SHP77 (cell line): ENCODE measurements at places on chromosomes 1 and 21.
A peak's percentile ranks its signal among the peaks of the same experiment; 100 is the strongest.

DNA sequence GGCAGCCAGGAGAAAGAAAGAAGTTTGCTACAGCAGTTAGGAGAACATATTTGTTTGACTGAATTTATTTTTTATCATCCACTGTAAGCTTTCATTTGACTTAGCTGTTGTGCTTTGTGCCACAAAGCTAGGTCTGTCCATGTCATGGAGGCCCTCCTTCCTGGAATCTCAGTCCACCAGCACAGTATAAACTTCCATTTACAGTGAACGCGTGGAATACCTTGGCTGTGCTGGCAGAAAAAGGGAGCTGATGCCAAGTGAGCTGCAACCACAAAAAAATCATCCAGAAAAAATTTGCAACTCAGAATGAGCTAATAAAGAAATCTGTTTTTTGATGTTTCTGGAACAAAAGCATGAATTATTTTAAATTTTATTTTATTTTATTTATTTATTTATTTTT lies 72.6 kb downstream of the ATP6V1G3 start:
- no peak for DNase-seq

- DNase-seq: no peak
These were observed 207.4 kb downstream of the FGGY start for GRCh38 chr1:59504276-59504675.

DNA sequence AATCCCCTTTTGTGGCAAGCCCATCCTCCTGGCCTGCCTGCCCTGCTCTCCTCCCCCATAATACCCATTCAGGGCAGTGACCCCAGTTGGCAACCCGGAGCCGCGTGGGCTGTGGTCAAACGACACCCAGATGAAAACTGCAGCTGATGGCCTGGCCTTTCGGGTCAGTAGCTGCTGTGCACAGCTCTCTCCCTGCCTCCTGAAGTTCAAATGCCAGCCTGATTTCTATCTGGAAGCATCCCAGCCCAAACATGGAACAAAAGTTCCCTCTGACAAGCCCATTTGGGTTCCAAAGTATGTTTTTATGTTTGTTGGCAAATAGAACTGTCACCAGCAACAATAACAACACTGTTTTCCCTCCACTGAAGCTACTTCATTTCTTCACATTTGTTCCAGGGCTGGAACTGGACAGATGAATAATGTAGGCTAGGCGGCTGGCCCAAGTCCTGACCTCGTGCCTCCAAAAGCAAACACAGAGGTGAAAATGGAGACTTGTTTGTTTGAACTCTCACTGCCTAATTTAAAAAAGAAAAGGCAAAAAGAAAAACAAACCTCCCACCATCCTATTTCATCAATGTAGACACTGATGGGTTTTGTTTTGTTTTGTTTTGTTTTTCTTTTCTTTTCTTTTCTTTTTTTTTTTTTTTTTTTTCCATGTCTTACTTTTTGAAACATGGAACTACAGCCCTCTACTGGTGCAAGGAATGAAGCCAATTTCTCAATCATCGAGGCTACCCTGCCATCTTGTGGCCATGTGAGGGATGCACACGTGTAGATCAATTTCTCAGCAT lies 179.0 kb downstream of the ADSS2 start:
- DNase-seq: peak; percentile 68

- no peak for DNase-seq
These were observed 9.6 kb downstream of the SH3BGR start for GRCh38 chr21:39461419-39461818.

GRCh38 chr21:22903851-22904250 lies 1905.6 kb downstream of the NCAM2 start:
- DNase-seq: no peak

DNA sequence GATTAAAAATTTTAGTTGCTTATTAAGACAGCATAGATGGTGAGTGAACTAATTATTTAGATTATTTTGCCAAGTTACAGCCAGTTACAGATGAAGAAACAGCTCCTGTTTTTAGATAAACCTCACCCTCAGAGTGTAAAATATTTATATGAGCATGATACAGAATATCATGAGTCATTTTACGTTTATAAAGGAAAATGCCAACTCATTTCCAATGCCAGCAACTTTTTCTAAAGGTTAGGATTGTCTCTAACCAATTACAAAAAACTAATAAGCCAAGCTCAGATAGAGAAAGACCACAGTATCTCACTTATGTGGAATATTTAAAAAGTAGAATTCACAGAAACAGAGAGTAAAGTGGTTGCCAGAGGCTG lies 590.1 kb downstream of the LTN1 start:
- DNase-seq: no peak

DNA sequence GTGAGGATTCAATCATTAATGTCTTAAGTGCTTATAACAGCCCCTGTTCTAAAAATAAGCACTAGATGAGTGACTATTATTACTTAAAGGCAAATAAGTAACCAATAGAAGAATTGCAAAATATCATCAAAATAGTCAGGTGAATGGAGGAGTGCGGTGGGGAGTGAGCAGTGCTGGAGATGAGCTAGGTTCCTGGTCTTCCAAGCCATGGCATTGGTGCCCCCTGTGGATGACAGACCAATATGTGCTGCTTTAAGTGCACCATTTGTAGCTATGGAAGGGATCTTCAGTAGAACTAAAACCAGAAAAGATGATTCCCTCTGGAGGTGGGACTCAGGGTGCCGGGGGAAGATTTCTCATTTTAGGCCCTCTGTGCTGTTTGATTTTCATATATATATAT lies 46.1 kb upstream of the SLC30A1 start:
- DNase-seq: no peak

DNA sequence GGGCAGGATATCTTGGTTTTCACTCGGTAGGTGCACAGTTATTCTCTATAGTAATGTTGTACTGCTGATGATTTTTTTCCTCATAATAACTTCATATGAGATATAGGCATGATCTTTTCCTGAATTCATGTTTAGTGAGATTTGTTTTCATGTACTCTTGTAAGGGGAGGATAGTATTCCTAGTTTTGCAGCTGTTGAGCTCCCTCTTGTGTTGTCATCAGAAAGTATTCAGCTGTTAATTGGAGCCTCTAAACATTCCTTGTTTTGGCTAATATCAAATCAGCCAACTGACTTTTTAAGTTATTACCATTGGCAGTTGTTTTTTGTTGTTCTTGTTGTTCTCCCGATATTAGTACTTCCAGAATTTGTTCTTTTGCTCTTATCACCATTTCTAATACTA lies 24.4 kb downstream of the OR10R2 start:
- peak; percentile 49 for DNase-seq

DNA sequence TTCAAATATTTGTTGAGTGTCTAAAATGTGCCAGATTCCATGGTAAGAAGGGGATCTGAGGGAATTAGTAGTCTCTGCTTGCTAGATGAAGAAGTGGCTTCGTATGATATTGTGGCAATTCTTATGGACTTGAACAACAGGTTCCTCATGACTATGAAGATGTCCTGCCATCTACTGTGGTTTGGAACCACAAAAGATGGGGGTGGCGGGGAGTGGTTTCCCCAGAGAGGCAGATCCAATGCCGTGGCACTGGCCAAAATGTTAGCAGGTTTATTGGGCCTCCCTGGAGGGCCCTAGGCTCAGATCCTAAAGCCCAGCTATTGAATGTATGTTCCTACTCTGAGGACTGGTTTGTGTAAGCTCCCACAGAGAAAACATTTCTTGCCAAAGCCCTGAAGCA lies 120.8 kb downstream of the RGS2 start:
- no peak for DNase-seq

DNA sequence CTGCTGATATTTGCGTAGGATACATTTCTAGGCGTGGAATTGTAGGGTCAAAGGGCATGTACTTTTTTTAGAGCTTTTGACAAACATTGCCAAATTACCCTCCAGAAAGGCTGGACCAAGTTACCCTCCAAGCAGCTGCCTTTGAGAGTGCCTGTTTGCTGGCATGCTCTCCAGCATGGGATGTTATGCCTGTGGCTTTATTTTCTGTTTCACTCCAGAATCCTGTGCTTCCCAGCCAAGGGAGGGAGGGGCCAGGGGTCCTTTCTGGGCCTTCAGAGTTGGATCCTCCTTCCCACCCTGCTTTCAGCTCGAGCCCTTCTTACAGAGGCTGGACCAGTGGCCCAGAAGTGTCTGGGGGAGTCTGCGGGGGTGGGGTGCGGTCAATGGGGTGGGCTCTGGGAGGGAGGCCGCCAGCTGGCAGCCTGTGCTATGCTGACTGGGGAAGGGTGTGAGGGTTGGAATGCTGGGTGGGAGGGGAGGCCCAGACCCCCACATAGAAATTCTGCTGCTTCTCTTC lies 81.2 kb downstream of the EPHB2 start:
- no peak for DNase-seq

- DNase-seq: peak; percentile 35
These were observed 17.2 kb downstream of the CC2D1B start for GRCh38 chr1:52348704-52349300.

GRCh38 chr1:215797859-215798258 lies 230.8 kb downstream of the KCTD3 start:
- no peak for DNase-seq

GRCh38 chr1:173420330-173420806 lies 56.8 kb upstream of the PRDX6 start:
- peak; percentile 29 for DNase-seq

DNA sequence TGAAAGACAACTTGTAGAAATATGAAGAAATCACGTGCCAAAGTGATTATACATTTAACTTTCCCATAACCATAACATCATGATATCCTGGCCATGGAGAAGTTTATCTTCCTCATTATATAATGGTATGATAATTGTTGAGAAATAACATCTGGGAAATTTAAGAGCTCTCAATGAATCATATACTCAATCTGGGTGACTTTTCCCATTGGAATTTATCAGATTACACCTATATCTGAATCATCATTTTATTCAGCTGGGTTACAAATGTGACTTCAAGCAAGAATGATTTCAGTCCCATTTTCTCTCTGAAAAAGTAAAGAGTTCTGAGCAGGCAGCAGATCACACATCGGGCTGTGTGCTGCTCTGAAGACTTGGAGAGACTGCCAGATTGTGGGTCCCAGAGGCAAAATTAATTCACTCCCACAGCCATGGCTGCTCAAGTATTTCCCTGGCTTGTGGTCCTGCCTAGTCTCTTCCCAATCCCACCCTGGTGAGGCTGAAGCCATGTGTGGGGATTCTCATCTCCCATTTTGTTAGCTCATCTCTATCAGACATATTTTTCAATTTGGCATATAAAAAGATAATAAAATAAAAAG lies 278.0 kb downstream of the MRPL39 start:
- no peak for DNase-seq

- no peak for DNase-seq
These were observed 22.8 kb downstream of the IFI44 start for GRCh38 chr1:78672428-78672827.
